ENCODE measurements at places on chromosomes 1 and 21. TPM values are rescaled to one million over a fixed set of nuclear protein-coding genes. Genes with fewer than 3 reads are reported as not detected.

- no peak for DNase-seq
These were observed 76.3 kb upstream of the LMO4 start for GRCh38 chr1:87252406-87252805.

DNA sequence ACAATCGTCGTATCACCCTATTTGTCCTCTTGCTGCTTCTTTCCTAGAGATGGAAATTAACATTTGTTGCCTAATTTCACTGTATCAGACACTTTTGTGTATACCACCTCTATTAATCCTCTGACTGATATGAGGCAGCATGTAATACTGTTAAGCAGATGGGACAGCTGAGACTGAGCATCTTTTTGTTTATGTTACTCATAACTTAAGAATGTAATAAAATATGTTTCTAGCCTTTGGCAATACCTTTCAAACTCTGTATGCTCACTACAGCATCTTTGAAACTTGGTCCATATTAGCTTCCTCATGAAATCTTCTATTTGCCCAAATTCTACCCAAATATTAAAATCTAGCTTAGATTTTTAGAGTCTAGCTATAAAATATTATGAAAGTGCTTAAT is 2.3 kb downstream of the OR14K1 start:
- DNase-seq = no peak

GRCh38 chr1:8814865-8815264 is 2.6 kb downstream of the RERE start:
- no peak for DNase-seq

DNA sequence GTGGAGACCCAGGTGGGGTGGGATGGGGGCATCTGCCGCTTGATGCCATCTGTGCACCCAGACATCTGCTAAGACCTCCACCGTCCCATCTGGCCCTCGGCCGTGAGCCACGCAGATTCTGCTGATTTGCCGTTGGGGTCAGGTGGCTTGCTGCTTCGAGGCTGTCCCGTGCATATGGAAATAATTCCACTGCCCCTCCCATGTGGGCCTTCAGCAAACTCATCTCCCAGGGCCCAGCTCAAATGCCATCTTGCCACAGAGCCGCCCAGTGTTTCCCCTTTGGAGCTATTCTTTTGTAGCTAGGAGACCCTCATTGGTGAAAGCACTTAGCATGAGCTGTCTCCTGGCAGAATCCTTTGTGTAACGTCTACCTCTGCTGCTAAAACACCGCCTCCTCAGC is 99.8 kb downstream of the KAZN start:
- no peak for DNase-seq

GRCh38 chr21:38920631-38921398 is 115.1 kb downstream of the ETS2 start:
- DNase-seq = no peak

DNA sequence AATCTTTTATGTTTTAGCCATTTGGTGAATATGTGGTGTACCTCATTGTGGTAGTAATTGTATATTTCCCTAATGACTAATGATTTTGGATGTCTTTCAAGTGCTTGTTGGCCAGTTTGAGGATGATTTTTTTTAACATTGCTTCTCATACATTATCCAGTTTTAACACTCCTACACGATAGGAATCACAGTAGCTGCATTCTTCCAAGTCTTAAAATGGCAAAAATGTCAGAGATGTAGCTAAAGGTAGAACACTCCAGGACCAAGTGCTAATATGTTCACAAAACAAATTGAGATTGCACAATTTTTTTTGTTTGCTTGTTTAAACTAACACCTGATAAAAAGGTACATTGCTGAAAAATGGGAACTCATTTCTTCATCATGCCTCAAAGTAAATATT is 11.7 kb downstream of the USP25 start:
- no peak for DNase-seq

- no peak for DNase-seq
These were observed 47.3 kb upstream of the CCDC190 start for GRCh38 chr1:162908236-162908635.

DNA sequence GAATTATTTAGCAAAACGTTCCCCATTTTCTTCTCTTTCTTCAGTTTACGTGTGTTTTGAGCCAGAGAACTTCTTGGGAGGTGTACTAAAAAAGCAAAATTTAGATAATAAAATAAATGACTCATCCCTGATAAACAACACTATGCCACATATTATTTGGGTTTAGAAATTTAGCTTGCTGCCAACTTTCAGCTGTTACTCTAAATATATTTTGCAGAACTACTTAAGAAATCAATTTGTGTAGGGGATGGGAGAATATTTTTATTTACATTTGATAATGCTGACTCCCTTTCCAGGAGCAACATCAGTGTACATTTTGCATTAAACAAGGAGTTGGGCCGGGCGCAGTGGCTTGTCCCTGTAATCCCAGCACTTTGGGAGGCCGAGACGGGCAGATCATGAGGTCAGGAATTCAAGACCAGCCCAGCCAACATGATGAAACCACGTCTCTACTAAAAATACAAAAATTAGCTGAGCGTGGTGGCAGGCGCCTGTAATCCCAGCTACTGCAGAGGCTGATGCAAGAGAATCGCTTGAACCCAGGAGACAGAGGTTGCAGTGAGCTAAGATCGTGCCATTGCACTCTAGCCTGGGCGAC is 151.4 kb upstream of the ZRANB2 start:
- DNase-seq = no peak

GRCh38 chr1:6476483-6476882 is 10.5 kb upstream of the TNFRSF25 start:
- DNase-seq = no peak

GRCh38 chr21:19433623-19434022 is 1030.0 kb upstream of the TMPRSS15 start:
- DNase-seq = no peak

DNA sequence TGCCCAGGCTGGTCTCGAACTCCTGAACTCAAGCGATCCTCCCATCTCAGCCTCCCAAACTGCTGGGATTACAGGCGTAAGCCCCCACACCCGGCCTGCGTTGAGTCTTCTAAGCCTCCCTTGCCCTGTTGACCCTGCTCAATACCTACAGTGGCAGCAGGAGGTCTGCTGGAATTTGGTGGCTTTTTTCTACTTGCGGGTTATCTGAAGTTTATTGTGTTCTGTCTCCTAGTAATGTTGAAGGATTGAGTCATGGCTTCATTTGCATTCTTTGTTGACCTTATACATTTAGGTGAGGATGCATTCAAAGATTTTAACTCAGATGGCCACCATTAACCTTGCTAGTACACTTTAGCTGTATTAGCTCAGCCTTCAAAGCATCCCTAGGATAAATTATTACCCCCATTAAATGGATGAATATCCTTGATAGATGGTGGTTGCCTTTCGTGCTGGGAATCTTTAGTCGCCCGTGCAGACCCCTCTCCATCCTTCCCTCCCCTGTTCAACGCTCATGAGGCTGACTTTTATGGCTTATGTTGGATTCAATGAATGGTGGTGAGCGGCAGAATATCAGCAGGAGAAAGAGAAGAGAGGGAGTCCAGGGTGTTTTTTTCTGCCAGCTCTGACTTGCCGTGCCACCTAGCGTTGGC is 9.7 kb upstream of the NPPB start:
- DNase-seq = no peak

GRCh38 chr1:118739501-118739900 is 248.6 kb downstream of the TBX15 start:
- no peak for DNase-seq

- no peak for DNase-seq
These were observed 86.1 kb downstream of the OMA1 start for GRCh38 chr1:58460469-58460868.

DNA sequence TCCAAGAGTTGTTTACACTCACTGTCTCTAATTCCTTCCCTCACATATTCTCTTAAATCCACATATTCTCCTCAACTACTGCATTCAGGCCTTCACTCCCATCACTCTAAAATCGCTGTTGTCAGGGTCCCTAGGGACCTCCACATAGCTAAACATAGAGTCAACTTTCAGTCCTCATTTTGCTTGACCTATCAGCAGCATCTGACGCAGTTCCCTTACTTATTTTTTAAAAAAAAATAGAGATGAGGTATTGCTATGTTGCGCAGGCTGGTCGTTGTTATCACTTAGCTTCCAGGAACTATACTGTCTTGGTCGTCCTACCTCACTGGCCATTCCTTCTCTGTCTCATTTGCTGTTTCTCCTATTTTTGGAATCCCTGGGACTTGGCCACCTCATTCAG is 11.7 kb upstream of the PLEKHO1 start:
- no peak for DNase-seq

DNA sequence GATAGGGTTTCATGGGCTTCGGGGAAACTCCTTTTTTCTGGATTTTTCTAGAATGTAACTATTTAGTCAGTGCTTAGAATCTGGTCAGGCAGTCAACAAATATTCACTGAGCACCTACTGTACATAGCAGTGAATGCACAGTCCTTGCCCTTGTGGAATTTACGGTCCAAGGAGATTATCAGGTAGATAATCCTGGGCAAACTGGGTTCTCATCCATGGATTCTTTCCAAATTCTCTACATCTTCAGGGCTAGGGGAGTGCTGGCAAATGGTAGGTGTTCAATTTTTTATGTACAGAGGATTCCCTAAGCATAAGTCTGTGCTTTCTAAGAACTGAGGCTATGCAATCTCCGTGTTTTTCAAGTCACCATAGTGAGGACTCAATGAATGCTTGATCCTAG is 140.7 kb upstream of the CD34 start:
- no peak for DNase-seq

GRCh38 chr1:208643005-208643597 is 398.9 kb upstream of the PLXNA2 start:
- no peak for DNase-seq

DNA sequence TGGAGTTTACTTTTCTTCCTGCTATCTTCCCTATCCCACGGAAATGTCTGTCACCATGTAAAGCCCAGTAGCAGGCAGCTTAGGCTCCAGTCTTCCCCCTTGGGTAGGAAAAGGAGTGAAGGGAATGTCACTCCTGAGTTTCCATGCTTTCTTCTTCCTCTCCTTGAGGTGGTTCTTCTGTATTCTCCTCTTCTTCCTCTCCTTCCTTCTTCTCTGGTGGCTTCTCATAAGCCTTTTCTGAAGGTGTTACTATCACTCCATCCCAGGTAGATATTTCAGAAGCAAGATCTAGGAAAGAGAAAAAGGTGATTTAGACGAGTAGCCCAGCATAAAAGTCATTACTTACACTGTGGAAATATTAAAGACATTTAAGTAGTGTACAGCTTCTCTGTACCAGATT is 3.8 kb downstream of the SNAPIN start:
- no peak for DNase-seq

DNA sequence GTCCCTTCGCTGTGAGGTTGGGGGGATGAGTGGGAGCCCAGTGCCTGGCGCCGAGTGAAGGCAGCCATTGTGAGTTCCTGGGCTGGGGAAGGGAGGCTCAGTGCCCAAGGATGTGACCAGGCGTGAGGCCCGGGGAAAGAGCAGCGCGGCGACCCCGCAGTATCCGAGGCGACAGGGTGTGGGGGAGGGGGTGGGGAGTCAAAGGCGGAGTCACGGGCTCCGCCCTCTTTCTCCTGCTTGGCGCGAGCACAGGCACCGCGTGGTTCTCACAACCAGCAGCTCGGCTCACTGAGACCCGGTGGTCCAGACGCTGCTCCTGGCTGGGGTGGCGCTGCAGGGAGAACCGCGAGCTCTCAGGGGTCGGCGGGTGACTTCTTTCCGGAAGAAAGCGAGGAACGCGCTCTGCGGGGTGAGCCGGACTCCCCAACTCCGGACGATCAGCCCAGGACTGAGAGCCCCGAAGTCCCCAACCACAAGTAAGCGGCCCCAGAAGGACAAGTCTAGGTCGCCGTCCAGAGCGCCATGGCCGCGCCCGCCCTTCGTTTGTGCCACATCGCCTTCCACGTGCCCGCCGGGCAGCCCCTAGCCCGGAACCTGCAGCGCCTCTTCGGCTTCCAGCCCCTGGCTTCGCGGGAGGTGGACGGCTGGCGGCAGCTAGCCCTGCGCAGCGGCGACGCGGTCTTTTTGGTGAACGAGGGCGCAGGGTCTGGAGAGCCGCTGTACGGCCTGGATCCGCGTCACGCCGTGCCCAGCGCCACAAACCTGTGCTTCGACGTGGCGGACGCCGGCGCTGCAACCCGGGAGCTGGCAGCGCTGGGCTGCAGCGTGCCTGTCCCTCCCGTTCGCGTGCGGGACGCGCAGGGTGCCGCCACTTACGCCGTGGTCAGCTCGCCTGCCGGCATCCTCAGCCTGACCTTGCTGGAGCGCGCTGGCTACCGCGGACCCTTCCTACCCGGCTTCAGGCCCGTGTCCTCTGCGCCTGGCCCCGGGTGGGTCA is at the start of gene HPDL:
TSS of gene HPDL (plus strand) at position 269 of the 997 bp plus-strand sequence. CDS start at position 523, 254 bp downstream.
- DNase-seq = peak; percentile 63

DNA sequence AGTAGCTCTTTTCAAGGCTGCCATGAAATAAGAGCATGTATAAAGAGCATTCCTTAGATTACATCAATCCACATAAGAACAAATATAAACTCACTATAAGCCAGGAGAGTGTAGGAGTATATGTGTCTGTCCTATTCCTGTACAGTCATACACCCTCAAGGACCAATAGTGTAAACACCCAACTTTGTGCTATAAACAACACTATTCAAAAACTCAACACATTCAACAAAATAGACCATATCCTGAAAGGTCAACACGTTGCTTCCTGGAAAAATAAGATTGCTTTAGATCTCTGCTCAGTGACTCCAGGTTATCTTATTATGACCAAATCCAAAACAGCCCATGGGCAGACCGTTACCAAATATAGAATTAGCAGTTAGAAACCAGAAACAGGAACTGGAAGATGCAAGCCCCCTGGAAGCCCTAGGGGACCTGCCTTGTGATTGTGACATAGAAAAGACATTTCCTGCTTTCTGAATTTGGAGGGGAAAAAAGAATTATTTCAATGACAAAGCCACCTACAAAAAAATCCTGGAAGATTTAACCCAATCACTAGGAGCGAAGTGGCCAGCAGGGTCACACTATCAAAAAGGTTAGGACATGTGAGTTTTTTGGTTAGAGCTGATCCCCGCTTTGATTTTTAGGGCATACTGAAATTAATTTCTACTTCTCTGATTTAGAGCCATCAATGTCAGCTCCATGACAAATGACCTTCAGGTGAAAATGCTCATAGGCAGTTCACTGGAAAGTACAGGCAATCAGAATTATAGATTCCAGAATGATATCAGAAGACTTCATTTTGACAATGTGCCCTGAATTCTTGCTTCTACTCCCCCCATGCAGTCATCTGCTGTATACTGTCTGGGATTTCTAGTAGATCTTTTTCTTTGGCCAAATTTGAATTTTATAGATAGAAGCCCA is 59.9 kb downstream of the LRRC8C start:
- peak; percentile 61 for DNase-seq

DNA sequence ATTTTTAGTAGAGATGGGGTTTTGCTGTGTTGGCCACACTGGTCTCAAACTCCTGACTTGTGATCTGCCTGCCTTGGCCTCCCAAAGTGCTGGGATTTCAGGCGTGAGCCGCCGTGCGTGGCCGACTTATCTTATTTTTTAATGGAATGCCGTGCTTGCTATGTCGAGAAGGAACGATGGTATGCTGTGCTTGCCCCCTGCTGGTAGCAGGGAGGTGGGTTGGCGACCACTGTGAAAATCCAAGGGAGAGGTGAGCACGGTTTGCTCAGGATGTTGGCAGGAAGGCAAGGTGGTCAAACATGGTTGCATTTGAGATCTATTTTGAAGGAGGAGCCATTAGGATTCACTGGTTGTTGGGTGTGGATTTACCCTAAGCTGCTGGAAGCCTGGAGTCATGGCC is 45.8 kb upstream of the RCC2 start:
- DNase-seq = no peak

The COL8A2 gene
- 2.0 TPM for total RNA-seq

The ZNF684 gene
- 7.5 TPM for total RNA-seq

The ATXN7L2 gene
- 2.7 TPM for total RNA-seq

The RGS16 gene
- total RNA-seq = 2.2 TPM

The KRTAP19-1 gene
- not detected for total RNA-seq

The CFAP57 gene
- 0.13 TPM for total RNA-seq

The SAMD11 gene
- 1.5 TPM for total RNA-seq

The ANGPTL3 gene
- total RNA-seq = not detected

The CTNNBIP1 gene
- total RNA-seq = 57.6 TPM
